ENCODE measurements at places on chromosomes 12 and 14.

GRCh38 chr12:47111854-47112253 lies 32.1 kb upstream of the AMIGO2 start:
- DNase-seq = no peak

GRCh38 chr12:11717519-11717961 lies 68.1 kb downstream of the ETV6 start:
- peak; percentile 62 for DNase-seq

- DNase-seq = peak; percentile 30
Measured at GRCh38 chr14:105537580-105538474, 11.4 kb downstream of the TMEM121 start.

- peak; percentile 22 for DNase-seq
Measured at GRCh38 chr12:45122768-45123380, 72.0 kb upstream of the DBX2 start.

- DNase-seq = no peak
Measured at GRCh38 chr14:75875958-75876357, 105.8 kb downstream of the TGFB3 start.

DNA sequence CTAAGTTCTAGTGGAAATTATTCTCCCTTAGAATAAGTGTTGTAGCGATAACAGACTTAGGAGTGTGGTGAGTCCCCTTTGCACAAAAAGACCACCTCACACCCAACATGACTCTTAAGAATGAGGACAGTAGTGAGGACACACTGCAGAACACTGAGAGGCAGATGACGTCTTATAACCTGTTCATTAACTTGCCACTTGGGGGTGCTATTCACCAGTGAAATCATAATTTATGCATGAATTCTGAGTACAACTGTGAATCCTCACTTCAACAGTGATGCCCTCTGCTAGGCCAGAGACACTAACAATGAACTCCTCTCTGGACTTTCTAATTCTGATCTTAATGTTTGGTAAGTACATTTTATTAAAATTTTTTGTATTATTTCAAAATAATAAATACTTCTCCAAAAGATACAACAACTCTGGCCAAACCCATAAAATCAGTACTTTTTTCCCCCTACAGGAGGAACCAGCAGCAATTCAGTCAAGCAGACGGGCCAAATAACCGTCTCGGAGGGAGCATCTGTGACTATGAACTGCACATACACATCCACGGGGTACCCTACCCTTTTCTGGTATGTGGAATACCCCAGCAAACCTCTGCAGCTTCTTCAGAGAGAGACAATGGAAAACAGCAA lies 274.7 kb downstream of the DAD1 start:
- DNase-seq = peak; percentile 53

GRCh38 chr12:75938189-75938588 lies 93.4 kb downstream of the PHLDA1 start:
- no peak for DNase-seq

GRCh38 chr12:96187956-96188355 lies 6.2 kb upstream of the ELK3 start:
- no peak for DNase-seq

DNA sequence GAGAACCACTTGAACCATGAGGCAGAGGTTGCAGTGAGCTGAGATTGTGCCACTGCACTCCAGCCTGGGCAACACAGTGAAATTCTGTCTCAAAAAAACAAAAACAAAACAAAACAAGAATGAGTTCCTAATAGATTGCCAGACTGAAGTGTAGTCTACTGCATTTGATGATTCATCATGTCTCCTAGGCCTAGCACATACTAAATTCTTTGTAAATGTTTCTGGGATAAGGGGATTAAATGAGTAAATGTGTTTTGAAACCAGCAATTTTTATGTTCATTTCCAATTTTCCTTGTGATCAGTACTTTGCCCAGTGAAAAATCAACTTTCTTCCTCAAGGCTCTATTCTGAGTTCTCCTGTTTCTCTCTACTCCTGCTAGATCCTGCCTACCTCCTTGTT lies 2.9 kb upstream of the DYRK2 start:
- peak; percentile 72 for DNase-seq

Measured in EH (cell line).